ENCODE measurements at places on chromosomes 2 and 18.

- no peak for DNase-seq
Measured at GRCh38 chr18:78295262-78295661, 684.4 kb upstream of the SALL3 start.

GRCh38 chr2:144894612-144895599 is 375.0 kb upstream of the ZEB2 start:
- DNase-seq: no peak

DNA sequence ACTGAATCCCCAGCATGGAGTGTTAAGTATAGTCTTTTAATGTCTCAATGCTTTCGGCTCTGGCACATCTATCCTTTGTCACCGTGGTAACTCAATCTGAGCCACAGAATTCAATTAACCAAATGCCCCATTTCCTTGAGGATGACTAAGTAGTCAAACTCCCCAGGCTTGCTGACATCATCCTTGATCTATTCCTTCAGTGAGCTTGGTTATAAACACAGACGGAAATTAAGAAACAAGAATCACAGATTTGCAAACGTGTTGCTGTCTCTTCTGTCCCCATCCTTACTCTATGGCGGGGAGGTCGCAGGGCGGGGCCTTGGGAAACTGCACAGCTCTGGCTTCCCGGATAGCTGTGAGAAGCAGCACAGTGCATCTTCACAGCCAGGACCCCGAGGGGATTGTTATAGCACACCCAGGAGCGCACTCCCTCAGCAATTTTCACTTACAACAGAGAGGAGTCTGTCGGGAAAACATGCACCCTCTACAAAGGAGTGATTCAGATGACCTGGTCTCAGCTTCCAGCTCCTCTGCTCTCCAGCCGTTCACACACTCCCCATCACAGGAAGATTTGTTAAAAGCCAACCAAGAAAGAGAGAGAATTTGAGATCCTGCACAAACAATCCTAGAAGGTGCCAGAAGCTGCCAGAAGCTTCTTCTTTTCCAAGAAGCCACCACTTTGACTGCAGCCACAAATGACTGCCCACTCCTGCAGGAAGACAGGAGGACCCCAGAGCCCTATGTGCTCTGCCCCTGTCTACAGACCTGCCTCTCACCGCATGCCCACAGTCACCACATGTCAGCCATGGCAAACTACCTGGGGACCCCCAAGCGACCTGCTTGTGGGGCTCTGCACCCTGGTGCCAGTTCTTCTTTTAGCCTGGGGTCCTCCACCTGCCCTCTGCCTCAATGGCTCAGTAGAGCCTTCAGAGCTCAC is 44.9 kb upstream of the YWHAQ start:
- peak; percentile 90 for DNase-seq

DNA sequence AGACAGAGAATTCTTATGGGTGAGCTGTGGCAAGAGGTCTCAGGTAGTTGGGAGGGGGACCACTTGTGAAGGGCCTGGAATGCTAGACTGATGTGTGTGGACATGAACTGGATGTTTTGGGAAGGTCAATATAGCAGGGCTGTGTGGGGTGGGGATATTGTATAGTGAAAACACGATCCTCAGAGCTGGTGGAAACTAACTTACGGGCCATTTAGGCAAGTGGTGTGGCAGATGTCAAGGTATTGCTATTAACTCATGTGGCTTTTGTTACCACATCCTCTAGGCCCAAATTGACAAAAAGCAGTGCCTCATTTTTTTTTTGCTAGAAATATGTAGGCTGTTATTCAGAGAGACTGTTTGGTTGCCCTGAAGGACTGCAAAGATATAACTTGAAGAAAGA is 8.0 kb upstream of the GALNT1 start:
- DNase-seq: no peak

GRCh38 chr2:238457927-238458324 is 31.2 kb downstream of the ASB1 start:
- DNase-seq: peak; percentile 22

- peak; percentile 23 for DNase-seq
Measured at GRCh38 chr2:239934571-239935171, 90.5 kb downstream of the NDUFA10 start.

- DNase-seq: no peak
Measured at GRCh38 chr2:156004459-156004858, 328.1 kb downstream of the NR4A2 start.

DNA sequence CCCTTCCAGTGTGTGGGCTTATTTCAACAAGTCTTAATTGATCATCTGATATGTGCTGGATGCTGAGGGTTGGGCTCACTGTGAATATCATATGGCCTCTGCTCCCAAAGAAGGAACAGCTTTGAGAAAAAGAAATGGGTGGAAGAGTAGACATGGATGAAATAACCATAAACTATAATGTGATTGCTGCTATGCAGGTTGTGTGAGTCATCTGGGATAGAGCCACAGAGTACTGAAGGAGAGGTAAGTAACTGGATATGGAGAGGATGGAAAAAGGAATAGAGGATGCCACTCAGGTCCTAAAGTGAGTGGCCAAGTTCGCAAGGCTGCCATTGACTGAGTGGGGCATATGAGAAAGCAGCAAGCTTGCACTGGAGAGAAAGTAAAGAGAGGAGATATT is 8.7 kb upstream of the DSG2 start:
- DNase-seq: no peak

DNA sequence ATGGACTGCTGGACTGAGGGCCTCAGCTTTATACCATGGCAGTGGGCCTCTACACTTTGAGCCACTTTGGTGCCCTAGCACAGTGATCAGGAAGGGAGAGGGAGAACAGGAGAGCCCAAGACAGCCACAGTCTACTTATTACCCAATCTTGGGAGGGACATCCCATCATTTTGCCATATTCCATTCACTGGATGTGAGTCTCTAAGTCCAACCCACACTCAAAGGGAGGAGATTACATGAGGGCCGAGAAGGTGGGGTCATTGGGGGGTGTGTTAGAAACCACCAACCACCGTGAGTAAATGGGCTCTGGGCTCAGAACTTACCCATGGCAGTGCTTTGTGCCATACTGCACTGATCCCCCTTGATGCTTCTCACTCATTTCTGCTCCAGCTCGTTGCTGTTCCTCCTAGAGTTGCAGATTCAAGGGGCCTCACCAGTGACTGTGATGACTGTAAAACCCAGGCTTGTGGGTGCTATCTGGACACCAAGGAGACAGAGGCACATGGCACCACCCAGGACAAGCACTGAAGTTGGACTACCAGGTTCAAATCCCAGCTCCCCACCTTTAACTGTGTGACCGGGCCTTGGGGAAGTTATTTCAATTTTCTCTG is 97.6 kb upstream of the RAB6C start:
- DNase-seq: no peak

GRCh38 chr2:73343992-73344391 is 41.6 kb upstream of the ALMS1 start:
- DNase-seq: no peak

DNA sequence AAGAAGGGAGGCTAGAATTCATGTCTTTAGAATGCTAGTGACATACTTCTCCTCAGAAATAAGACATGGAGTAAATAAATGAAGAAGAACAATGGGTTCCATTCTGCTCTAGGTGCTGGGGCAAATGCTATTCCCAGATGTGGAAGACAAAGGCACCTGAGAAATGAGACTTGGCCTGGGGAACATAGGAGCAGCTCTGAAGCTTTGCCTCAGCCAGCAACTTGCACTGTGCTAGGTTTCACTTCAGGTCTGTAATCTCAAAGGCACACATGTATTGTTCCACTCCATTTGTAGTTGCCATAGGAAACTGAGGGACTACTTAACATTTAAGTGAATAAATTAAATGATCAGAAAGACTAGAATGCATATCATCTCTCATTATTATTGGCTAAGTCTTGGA is 538.9 kb upstream of the REG3G start:
- no peak for DNase-seq

- no peak for DNase-seq
Measured at GRCh38 chr2:11550302-11550701, 16.5 kb downstream of the GREB1 start.

- DNase-seq: no peak
Measured at GRCh38 chr2:127715778-127716449, 14.6 kb downstream of the SFT2D3 start.

DNA sequence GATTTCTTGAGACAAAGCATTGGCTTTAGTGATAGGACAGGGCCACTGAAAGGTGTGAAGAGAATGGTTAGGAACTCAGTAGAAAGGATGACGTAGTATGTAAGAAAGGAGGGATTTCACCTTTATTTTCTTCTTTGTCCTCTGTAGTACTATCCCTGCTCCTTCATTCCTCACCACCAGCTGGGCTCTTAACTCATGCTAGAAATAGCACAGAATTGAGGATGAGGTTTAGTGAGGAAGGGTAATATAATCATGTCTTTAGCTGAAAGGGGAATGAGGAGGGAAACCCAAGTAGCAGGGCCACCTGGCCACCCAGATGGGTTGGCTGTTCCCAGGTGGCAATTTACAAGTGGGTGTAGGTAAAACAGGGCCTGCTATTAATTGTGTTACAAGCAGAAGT is 15.2 kb downstream of the ACVR2A start:
- DNase-seq: no peak

DNA sequence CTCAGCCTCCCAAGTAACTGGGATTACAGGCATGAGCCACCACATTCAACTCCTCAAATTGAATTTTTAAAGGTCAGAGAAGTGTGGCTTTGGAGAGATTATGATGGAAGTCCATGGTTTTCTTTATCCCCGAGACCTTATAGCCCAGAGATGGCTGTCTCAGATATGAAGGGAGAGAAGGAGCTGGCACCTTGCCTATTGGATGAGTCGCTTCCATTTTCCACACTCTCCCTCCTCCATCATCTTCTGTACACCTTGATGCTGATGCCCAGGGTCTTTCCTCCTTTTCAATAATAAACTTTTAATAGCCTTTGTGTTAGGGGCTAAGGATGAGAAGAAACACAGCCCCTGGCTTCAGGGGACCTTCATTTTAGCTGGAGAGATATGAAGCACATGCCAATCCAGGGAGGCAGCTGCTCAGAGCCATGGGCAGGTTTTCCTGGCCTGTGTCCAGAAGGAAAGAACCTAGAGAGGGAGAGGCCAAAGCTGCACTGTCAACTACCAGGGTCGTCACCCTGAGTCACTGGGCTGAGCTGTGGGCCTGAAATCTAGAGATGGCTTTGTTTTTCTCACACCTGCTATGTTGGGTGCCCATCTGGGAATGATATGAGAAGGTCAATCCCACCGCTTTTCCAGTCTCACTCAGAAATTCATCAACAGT is 146.0 kb upstream of the SERTAD2 start:
- no peak for DNase-seq

- DNase-seq: no peak
Measured at GRCh38 chr18:43664487-43665008, 387.3 kb upstream of the SYT4 start.

DNA sequence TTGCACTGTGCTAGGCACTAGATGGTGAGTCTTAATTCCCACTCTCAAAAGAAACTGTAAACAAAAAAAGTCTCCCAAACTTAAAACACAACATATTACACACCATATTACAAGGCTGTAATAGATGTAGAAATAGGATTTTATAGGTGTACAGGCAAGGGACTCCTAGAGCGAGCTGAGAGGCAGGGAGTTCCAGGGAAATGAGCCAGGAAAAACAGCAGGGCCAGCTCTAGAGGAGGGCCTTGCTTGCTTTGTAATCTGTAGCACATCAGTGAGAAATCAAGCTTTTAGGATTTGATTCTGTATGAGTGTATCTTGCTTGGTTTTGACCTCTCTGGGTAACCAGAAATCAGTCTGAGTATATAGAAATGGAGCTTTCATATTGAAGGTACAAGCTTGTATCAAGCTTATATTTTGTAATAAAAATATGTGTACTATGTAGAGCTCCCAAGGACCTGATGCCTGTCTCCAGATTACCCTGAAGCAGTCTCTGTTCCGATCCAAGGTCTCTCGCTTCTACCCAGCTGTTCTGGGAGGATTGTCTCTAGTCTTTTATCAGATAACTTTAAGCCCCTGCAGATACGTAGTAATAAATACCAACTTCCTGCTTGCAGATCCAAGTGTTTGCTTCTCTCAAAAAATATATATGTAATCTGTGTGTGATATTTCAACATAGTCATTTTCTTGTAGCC is 73.0 kb downstream of the MYO1B start:
- DNase-seq: peak; percentile 93

- DNase-seq: no peak
Measured at GRCh38 chr2:102513355-102513939, 40.4 kb downstream of the SLC9A4 start.

DNA sequence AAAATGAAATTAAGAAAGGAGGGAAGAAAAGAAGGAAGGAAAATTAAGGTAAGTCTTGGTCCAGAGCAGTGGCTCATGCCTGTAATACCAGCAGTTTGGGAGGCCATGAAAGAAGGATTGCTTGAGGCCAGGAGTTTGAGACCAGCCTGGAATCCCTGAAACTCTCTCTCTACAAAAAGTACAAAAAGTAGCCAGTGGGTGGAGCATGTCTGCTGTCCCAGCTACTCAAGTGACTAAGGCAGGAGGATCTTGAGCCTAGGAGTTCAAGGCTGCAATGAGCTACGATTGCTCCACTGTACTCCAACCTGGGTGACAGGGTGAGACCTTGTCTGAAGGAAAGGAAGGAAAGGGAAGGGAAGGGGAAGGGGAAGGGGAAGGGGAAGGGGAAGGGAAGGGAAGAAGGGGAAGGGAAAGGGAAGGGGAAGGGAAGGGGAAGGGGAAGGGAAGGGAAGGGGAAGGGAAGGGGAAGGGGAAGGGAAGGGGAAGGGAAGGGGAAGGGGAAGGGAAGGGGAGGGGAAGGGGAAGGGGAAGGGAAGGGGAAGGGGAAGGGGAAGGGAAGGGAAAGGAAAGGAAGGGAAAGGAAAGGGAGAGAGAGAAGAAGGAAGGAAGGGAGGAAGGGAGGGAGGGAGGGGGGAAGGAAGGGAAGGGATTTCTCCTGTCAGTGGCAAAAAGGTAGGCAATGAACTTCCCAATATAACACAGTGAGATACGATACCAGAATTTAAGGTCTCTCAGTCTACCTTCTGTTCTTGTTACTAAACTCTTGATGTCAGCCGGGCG is 412.8 kb downstream of the CMPK2 start:
- peak; percentile 2 for DNase-seq

DNA sequence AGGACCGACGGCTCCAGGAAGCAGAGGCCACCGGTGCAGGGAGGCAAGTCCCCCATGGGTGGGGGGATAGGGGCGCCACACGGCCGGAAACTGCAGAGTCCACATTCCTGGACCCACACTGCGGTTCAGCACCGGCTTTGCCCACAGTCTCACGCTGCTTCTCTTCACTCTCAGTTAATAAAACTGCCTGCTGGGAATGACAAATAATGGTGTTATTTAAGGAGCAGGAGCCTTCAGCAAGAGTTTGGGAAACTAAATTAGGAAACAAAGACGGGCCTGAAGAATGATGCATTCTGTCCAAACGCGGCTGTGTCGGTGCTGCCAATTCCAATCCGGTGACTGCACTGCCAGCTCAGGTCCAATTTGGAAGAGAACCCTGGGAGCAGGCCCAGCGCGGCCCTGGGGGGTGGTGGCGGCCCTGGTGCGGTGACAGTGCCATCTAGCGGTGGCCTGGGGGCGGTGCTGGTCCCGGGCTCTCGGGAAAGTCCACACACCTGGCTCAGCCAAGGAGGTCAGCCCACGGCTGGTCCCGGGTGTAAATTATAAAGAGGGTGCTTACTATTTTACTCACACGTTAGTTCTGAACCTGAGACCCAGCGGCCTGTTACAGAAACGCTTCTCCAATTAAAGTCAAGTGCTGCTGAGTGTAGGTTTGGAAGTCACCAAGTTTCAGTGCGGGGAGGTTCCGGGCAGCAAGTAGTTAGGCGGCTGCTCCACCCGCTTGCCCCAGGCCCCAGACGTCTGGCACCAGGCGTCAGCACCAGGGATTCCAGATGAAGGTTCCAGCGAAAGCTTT is 73.1 kb upstream of the PXDN start:
- peak; percentile 98 for DNase-seq
